ENCODE measurements at places on chromosomes 3 and 15.
A peak's percentile ranks its signal among the peaks of the same experiment; 100 is the strongest.

- no peak for DNase-seq
These were observed 24.5 kb upstream of the KLF13 start for GRCh38 chr15:31302029-31302657.

- DNase-seq: no peak
These were observed 14.4 kb downstream of the PAK6 start for GRCh38 chr15:40253167-40253790.

DNA sequence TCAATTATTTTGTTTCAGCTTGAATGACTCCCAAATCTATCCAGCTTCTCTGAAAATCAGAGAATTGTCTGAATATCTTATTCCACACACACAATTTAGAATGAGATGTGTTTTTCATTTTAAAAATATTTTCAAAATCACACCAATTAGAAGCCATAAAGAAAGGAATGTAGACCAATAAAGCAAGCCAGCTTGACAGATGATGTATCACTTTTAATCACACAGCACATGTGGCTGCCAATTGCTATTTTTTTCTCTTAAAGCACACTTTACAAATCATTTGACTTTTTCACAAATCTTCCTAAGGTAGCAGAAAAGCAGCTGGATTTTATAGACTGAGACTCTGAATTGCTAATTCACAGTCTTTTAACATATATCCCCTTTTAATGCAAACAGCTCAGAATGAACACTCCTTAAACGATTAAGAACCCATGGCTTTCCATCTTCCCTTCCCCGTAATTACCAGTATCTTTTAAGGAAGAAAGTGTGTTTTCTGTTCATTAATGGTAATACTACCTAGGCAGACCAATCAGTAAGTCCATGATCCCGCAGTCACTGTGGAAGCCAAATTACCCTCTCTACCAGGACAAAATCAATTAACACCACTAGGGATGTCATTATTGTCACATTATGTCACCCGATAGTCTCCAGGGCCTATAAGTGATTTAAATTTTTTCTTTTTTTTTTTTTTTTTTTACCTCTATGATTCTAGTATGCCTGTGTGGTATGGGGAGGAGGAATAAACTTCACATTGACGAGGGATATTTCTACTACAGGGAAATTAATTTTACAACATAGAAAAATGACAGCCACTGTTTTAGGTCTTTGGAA lies 250.0 kb upstream of the VEPH1 start:
- DNase-seq: no peak

GRCh38 chr3:51798411-51798963 lies 19.4 kb upstream of the IQCF6 start:
- DNase-seq: no peak

DNA sequence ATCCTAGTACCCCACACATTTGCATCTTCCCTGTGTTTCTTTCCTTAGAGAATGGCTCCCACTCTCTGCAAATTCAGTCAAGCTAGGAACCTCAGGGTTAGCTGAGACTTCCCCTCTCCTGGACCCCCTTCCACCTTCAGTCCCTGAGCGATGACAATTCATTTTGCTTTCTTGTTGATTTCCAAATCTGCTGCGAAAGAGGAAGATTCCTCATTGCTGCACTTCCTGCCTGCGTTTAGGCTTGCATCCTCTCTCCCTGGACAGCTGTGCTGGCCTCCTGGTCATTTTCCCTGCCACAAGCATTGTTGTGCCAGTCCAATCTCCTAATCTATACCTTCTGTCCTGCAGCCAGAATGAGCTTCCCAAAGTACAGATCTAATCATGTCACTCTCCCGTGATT lies 12.3 kb upstream of the DGKG start:
- DNase-seq: no peak

DNA sequence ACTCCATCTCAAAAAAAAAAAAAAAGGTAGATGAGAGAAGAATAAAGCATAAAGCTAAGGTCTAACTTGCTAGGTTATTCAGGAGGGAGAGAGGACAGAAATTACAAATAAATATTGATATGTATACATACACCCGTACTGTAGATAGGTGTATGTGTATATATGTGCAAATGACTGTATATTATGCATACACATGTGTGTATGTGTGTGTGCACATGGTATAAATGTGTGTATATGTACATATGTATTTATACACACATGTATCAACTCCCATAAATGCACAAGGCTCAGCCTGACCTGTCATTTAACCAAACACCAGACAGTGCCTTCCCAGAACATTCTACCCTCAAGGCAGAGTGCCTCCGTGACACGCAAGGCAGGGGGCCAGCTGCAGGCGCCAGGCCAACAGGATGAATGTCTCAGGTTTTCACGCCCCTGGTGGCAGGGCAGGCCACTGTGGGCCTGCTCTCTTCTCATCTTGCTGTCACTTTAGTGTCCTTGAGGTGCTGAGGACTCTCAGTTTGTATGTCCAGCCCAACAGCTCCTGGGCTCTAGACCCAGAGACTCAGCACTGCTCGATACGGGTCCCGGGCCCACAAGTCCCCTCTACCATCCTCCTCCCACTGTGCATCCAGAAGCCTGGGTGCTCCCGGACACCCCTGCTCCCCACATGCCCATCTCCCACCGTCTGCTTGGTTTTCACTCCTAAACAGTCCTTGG lies 40.4 kb downstream of the TM2D3 start:
- no peak for DNase-seq

DNA sequence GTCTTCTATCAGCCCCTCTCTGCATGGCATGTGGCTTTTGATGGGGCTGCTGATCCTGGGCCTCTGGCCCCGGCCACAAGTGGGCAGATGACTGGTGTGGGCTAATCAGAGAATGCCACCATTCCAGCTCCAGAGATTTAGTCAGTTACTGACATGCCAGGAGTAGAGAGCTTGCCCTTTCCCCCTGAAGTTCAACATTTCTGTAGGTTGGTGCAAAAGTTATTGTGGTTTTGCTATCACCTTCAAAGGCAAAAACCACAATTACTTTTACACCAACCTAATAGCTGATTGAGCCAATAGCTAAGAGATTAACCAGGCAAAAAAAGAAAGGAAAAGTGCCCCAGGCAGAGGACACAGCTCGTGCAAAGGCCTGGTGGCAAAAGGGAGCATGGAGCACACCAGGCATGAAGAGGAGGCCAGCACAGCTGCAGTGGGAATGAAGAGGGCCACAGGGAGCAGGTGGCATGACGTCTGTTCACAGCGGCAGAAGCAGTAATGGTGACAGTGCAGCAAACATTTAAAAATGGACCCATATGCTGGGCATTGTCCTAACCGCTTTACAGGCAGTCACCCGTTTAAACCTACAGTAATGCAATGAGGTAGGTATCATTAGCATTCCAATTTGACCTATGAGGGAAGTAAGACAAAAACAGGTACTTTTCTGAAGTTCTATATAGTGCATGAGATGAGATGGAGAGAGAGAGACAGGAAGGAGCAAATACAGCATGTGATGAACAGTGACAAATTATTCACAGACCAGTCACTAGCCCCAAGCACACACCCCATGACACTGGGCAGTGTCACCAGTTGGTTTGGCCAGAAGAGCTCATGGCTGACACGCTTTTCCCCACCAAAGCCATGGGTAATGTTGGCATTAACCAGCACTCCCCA lies 373.0 kb upstream of the PROK2 start:
- no peak for DNase-seq

DNA sequence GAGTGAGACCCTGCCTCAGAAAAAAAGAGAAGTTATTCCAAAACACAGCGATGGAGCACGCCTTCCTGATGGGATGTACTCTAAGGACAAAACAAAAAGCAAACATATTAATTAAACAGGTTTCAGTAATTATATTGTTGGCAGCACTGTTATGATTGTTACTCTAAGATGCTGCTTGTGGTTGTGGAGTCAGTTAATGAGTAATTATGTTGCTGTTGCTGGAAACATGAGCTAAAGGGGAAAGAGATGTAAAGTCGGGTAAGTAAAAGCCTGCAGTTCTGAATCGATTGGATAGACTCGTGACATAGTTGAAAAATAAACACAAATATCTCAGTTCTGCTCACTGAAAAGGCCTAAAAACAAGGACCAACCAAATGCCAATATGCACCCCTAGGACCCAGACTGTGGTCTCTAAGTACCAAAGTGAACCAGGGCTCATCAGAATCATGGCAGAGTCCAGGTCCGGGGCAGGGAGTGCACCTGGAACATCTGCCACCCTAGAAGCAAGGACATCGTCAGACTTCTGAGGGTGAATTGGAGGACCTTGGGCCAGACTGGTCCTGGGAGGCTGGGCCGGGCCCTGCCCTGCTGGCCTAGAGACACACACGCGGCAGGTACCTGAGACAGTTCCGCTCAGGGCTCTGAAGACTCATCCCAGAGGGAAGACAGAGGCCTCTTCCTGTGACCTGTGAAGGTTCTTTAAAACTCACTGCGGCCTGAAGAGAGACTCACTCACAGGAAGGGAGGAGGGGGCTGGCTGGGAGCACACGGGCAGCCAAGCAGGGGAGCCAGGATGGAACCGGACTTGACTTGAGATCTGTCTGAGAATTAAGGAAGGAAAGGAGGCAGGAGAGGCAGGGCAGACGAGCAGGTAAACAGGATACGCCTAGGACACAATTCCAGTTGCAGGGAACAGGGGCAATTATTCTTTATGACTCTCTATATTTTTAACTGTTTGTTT lies 140.5 kb downstream of the LRRK1 start:
- DNase-seq: no peak

- DNase-seq: no peak
These were observed 25.2 kb downstream of the UBE2E1 start for GRCh38 chr3:23830869-23831484.

- DNase-seq: no peak
These were observed 685.6 kb downstream of the AGBL1 start for GRCh38 chr15:86765281-86765680.

- DNase-seq: no peak
These were observed 459.4 kb upstream of the TPRG1 start for GRCh38 chr3:188712248-188712924.

DNA sequence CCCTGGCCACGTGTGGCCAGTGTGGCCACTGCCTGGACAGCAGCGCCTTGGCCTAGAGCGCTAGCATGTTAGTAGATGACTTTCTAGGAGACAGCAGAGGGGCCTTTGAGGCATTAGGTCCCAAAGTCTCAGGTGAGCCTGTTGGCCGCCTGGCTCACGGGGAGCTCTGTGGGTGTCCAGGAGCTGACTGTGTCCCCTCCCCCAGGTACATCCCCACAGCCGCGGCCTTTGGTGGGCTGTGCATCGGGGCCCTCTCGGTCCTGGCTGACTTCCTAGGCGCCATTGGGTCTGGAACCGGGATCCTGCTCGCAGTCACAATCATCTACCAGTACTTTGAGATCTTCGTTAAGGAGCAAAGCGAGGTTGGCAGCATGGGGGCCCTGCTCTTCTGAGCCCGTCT lies 17.0 kb downstream of the SEC61A1 start:
- no peak for DNase-seq

DNA sequence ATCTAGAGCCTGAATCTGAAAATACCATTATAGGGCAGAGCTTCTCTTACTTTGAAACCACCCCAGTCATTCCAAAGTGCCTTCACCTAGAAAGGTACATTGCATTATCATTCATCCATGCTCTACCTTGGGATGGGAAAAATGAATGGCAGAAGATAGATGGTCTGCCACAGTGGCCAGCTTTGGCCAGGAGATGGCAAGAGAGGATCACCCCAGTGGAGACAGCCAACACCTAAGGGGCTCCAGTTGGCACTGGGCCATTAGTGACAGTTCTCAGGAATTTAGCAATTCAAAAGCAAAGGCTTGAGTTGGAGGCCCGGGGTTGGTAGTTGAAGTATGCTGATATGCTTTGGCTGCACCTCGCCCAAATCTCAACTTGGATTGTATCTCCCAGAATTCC lies 253.6 kb upstream of the MRPL3 start:
- no peak for DNase-seq

DNA sequence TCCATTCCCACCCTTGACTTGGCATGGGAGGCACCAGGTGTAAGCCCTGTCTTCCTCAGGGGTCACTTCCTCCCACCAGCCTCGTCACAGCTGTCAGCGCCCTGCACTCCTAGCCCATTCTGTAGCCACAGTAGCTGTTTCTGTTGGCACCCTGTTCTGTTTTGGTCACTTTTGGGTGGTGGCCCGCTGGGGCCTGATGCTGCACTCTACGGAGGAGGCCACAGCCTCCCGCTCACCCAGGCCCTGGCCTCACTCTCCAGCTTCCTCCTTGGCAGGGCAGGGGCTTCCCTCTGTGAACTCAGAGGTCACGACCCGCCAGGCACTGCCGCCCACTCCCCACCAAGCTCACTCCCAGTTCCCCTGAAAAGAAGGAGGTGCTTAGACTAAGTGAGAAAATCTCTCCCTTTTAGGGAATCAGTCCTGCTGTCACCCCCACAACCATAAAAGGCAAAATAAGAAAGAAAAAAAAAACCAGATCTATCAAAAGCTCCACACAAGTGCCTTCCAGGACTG lies 68.4 kb downstream of the MGLL start:
- no peak for DNase-seq

- DNase-seq: no peak
These were observed 4.3 kb upstream of the FAM107A start for GRCh38 chr3:58581328-58582091.

DNA sequence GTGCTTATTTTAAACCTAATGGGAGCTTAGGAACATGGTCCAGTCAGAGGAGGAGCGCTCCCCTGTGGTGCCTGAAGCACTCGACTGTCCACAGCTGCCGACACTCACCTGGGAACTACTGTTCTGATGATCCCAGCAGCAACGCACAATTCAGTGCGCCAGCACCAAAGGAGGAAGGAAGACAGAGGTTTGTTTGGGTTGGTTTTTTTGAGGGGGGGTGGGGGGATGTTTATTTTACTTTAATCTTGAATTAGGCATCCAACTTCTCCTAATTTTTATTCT lies 48.8 kb upstream of the VGLL4 start:
- DNase-seq: no peak

- no peak for DNase-seq
These were observed 32.1 kb upstream of the B3GALNT1 start for GRCh38 chr3:161137260-161137659.

DNA sequence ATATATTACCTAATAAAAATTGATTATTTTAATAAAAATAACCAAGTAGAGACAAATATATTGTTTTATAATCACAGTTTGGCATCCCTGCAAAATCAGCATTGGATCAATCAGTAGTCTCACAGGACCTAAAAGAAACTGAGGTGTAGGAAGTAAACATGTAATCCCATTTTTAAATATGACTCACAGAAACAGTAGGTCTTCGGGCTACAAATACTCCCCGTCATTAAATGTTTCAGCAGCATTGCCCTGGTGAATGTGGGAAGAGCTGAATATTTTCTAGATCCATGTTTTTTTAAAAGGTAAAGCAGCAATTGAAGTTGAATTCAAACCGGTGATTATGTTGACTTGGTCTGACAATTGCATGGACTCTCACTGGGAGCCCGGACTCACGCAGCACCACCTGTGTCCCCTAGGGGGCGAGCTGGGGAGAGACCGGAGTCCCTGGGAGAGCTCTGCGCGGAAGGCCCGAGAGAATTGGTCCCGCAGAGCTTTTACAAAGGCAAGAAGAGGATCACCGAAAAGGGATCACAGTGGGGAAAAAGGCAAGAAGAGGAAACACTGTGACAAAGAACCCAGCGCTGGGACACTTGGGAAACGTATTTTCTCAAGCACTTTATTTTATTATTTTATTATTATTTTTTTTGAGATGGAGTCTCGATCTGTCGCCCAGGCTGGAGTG lies 17.2 kb upstream of the USP3 start:
- peak; percentile 75 for DNase-seq

Data from CD4-positive, CD25-positive, alpha-beta regulatory T cell (primary cell).